HuH-7.5 (cell line): ENCODE measurements at places on chromosomes 6 and 20.
A peak's percentile ranks its signal among the peaks of the same experiment; 100 is the strongest.

DNA sequence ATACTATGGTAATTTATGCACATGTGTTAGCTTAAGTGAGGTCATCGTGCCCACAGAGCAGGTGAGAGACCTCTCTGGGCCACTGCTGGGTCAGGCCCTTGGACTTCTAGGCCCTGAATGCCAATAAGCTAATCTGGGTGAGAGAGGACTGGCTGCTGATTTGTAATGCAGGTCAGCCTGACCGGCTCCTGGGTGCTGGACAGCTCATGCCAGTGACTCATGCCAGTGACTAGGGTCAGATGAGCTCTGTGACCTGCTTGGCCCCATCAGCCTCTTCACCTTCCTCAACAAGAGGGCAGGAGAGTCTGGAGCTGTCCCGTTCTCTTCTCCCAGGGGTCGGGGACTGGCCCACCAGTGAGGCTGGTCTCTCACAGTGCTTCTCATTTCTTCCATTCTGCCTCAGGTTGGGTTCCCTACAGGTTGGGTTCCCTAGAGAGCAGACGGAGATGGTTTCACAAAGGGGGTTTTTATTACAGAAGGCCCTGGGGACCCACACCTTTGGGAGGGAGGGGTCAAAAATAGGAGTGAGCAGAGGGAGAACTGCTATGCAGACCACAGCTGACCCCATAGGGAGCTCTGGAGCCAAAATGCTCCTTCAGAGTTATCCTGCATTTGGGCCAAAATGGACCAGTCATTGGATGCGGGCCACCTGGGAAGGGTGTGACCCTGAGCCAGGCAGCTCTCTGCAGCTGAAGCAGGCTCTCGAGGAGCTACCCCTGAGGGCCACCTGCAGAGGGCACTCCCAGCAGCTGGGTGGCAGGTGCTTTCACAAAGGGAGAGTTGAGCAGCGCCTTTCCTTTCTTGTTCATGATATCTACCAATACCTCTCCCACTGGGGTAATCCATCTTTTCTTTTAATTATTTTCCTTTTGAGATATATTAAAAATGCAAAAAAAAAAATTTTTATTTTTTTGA lies 2.2 kb upstream of the OXT start:
- no peak for DNase-seq

DNA sequence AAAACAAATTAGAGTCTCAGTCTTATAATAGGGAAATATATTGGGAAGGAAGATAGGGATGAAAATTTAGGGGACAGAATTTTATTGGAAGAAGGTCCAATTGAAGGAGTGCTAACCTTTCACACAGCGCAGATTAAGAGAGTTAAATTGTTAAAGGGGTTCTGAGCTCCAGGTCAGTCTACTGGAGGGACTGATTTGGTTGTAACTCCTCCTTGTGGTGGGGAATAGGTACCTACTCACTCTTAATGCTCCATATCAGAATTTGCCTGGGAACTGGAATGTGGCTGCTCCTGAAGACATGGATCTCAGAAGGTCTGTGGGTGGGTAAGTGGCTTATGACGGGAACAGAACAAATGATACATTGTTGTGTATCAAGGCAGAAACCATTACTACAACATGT lies 143.5 kb downstream of the FLRT3 start:
- DNase-seq = no peak

- DNase-seq = no peak
Measured at GRCh38 chr6:121951123-121951522, 448.3 kb upstream of the HSF2 start.

DNA sequence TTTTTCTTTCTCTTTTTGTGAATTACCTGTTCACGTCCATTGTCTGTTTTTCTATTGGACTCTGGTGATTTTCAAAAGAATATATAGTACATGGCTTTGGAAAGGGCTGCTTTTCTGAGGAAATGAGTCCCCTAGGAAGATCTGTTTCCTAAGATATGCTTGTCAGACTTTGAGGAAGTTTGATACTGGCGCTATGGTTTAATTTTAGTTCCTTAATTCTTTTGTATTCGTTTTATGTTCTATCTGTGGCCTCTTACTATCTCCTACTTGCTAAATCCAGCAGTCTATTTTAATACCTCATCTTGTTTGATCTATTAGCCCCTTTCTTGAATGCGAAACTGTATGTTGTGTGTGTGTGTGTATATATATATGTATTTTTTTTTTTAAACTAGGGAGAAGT lies 101.9 kb downstream of the LIN28B start:
- no peak for DNase-seq

DNA sequence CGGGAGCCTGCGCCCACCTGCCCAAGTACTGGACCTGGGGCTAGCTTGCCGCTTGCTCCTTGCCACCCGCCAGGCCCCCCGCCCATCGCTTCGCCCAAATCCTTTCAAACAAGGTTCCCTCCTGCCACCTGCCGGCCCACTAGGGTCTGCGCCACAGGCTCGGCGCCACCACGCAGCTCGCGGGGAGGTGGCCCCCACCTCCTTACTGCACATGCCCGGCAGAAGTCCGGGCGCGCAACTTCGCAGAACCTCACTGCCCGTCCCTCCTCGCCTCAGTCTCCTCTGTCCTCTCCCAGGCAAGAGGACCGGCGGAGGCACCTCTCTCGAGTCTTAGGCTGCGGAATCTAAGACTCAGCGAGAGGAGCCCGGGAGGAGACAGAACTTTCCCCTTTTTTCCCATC lies 11.2 kb downstream of the GNAS-AS1 start:
- DNase-seq = peak; percentile 42

DNA sequence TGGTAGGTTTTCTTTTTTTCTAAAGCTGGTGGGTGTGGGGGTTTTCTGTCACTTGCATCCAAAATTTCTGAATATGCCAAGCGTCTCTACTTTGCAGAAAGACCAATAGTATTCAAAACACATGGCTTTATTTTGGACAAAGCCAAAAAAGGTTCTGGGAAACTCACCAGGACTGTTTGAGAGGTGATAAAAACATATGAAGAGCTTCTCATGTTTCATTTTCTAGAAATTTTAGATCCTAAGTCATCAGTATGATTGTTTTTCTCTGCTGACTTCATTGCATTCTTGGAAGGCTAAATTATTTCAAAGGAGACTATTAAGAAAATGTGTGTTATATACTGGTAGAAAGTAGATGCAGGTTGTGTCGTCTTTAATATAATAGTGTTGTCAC lies 51.3 kb downstream of the GCLC start:
- DNase-seq = no peak

DNA sequence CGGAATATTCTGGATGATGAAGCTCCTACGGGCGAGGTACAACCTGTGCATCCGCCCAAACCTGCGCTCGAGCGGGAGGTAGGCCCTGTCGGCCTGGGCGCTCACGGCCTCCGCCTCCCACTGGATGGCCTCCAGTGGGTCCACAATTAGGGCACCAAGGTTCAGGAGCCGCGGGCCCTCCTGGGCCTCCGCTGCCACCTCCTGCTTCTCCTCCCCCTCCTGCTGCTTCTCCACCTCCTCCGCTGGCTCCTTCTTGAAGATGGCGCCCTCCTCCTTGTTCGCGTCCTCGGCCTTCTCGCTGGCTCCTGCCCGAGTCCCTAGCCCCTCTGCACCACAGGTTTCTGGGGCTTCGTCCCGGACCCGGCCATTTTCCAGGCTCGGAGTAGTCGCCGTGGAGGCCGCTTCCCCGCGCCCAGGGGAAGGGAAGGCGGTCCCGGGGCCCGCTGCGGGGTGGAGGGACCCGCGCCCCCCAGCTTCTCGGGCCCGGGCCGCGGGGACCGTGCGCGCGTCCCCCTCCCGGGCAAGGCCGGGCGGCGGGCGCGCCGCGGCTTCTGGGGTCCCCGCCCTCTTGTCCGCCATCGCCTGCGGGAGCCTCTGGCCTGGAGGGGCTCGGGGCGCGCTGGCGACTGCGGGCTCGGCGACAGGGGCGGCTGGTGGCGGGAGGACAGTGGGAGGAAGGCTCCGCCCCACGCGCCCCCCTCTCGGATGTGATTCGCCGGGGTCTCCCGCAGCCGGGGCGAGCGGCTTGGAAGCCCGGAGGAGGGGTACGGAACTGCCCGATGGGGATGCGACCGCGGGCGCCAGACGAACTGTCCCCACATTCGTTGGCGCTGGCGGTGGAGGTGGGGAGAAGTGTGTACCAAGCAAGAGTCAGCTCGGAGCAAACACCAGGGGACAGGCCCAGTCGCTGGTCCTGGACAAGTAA lies 17.6 kb downstream of the PLAGL2 start:
- no peak for DNase-seq

DNA sequence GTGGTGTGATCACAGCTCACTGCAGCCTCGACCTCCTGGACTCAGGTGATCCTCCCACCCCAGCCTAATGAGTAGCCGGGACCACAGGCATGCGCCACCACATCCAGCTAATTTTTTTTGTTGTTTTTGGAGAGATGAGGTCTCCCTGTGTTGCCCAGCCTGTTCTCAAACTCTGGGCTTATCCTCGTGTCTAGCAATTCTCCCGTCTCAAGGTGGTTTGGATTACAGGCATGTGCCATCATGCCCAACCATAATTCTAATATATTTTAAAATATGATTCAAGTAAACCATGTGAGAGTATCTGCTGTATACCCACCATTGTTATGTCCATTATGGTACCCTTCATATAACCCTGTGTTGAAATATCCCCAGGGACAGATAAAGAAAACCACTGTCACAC lies 60.3 kb upstream of the C20orf144 start:
- no peak for DNase-seq

GRCh38 chr6:135440087-135440792 lies 57.3 kb downstream of the AHI1 start:
- no peak for DNase-seq

GRCh38 chr6:46652232-46652602 lies 401 bp downstream of the CYP39A1 start:
- DNase-seq = no peak

GRCh38 chr6:112356994-112357393 lies 9.9 kb downstream of the RFPL4B start:
- no peak for DNase-seq

GRCh38 chr20:2295886-2296515 lies at the start of gene TGM3:
Gene TGM3, plus strand, starts transcription at chr20:2296001. Its CDS starts 63 bp downstream, at chr20:2296064.
- DNase-seq = no peak

- no peak for DNase-seq
Measured at GRCh38 chr6:18562726-18563125, 175.6 kb downstream of the RNF144B start.

DNA sequence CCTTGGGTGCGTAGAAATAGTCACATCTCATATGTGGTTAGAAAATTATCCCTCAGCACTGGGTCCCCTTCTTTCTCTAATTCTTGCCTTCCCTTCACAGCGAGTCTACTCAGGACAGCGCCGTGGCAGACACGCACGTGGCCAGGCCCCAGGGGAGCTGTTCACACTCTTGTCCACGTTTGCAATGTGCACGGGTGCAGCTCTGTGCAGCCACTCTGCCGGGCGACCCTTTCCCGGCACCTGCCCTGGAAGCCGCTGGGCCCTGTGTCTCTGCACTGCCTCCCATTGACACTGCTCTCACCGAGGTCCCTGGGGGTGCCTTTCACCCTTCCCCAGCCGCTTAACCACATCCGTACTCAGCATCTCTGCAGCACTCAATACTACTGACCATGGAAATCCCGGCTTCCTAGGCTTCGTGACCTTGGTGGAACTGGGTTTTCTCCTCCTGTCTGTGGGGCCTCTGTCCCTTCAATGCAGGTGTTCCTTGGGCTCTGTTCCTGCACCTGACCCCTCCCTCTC lies 104.9 kb downstream of the DACT2 start:
- no peak for DNase-seq

DNA sequence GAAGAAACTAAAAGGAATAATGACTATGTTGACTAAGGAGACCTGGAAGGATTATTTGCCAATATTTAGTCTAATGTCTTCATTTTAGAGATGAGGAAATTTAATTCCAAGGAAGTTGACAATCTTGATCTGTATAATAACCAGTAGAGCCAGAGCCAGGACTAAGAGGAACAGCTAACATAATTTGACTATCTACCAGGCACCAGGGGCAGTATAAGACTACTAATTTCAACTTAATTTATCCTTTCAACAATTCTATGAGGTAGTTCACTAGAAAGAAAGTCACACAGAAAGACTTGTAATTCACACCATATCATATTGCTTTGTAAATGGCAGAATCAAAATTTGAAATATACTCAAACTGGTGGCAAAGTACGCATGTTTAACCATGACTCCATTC lies 273.0 kb upstream of the STXBP5 start:
- DNase-seq = no peak

- no peak for DNase-seq
Measured at GRCh38 chr6:107466062-107466461, 6.7 kb upstream of the PDSS2 start.

DNA sequence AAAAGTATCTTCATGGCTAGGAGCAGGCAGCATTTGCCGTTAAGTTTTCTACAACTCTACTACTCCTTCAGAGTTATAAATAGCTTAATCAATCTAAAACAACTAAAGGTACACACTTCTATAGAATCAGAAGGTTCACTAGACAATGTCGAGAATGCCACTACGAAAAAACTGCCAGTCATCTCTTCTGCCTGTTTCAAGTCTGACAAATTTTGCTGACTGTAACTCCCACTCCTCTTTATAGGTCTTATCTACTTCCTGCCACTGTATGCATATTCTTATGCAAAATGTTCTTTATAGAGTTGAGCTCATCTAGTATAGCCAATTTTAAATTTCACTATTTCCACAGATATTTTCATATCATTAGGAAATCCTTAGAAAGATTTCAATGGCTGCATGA lies 160.1 kb downstream of the EYS start:
- DNase-seq = no peak

DNA sequence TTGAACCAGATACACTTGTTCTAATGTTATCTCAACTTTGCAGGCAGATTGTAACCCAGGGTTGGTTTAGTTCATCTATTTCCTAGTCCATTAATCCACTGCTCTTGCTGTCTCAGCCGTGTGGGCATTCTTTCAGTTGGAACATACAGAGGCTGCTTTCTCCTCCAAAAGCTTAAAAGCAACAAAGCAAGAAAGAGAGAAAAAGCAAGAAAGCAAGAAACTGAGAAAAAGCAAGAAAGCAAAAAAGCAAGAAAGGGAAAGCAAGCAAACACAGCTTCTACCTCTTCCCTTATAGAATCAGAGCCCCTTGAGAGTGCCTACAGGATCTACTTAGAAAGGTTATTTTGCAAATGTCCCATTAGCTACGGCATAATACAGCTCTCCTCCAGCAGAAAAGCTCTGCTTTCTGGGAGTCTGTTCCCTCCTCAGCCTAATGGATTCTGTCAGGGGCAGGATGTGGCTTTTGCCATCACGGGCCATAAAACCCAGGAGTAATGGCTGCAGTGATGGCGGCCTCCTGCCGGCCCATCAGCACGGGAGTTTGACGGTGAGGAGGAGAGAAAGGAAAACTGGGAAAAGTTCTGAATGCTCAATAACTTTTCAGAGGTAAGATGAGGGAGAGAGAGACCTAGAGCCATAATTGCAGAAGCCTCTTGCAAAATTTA lies 156.8 kb upstream of the JARID2 start:
- no peak for DNase-seq

DNA sequence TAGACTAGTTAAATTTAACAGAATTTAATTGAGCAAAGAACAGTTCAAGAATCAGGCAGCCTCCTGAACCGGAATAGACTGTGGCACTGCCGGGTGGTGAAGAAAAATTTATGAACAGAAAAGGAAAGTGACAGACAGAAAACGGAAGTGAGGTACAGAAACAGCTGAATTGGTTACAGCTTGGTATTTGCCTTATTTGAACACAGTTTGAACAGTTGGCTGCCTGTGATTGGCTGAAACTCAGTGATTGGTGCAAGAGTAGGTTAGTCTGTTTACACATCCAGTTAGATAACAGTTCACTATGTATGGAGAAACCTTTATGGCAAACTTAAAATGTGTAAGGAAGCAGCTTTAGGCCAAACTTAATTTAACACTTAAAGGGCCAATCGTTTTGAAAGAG lies 116.0 kb upstream of the CITED2 start:
- no peak for DNase-seq
